ENCODE measurements at places on chromosomes 4 and X.

- DNase-seq = no peak
These were observed 15.2 kb upstream of the CXCL2 start for GRCh38 chr4:74114234-74114633.

DNA sequence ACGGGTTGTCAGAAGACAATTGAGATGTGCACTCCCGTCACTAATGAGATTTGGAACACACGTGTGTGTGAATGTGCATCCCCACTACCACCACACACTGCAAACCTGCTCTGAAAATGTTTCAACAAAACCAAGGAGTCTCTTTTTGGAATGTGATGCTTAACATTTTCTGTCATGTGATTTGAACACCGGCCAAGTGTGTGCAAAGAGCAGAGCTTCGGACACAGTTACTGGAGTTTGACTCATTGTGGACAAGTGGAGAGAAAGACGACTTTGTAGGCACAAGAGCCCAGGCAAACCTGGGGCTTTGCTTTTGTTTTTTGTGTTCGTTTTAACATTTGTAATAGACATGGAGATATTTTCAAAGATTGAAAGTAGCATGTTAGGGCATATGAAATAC is 49.2 kb downstream of the CCKAR start:
- DNase-seq = no peak

- no peak for DNase-seq
These were observed 108.2 kb upstream of the SORBS2 start for GRCh38 chr4:185920171-185920570.

- no peak for DNase-seq
These were observed 32.4 kb downstream of the OCRL start for GRCh38 chrX:129572422-129572821.

- DNase-seq = no peak
These were observed 143.6 kb downstream of the ZAR1 start for GRCh38 chr4:48633657-48634056.

- DNase-seq = no peak
These were observed 88.1 kb upstream of the PLAC1 start for GRCh38 chrX:134746410-134746785.

- DNase-seq = no peak
These were observed 43.3 kb upstream of the SLC39A8 start for GRCh38 chr4:102388611-102389010.

DNA sequence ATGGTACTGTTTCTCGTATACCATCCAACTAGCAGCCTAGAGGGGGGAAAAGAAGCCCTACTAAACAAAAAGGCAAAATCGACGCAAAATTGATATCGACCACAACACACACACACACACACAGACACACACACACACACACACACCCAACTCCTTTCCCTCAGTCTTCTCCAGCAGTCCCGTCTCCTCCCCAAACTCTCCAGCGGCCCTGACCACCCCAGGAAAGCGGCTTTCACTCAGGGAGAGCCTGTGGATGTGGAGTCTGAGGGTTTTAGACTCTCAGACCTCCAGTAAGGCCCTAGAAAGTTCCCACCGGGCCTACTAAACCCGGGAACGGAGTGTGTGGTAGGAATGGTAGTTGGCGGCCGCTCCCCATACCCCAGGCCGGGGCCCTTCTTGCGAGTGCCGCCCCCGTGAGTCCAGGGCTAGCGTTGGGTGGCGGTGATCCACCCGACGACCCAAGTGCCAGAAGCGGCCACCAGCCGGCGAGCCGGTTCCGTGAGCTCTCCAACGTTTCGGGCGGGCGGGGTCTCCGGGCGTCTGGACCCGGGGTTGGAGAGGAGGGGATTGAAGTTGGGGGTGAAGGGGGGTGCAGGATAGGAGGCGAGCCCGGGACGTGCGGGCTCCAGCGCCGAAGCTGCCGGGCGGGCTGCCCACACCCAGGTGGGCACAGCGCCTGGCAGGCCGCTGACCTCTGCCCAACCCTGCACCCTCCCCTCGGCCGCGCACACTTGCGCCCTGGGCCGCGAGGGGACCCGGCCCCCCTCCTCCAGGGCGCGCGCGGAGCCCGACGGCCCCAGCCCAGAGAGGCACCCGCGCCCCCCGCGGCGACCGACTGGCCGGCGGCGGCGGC is 13.7 kb downstream of the ARX start:
- DNase-seq = no peak

- DNase-seq = no peak
These were observed 54.4 kb downstream of the FAM53A start for GRCh38 chr4:1629699-1630083.

DNA sequence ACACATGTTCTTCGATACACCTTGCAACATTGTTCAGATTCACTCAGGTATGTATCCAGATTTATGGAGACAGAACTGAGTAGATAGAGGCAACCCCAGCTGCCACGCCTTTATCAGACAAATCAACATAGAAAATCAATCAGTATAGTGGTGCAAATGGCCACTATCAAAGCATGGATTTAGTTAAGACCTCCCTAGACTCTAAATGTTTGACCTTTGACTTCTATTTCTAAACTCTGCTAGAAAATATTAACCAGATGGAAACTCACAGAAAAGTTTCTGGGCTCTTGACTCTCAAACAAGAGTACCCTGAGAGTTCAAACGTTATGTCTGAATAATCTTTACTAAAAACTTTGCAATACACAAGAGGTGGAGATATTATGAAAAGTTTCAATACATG is 411.5 kb downstream of the IQCM start:
- no peak for DNase-seq

DNA sequence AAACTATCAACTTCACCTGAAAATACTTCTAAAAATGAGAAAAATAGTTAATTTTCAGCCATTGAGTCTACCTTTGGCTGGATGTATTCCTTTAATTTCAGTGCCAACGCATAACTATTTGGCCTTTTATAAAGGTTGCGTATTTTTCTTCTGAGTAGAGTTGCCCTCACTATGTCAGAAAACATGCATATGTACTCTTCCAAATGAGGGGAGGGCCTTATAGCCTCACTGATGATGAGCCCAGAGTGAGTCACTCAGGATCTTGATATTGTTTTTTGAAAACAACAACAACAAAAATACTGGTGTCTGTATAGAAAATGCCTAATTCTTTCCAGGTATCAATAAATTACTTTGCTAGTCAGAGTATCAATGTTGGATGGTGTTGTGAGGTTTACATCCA is 349.3 kb downstream of the FBXO8 start:
- DNase-seq = no peak

- no peak for DNase-seq
These were observed 28.1 kb downstream of the SLC30A9 start for GRCh38 chr4:42018451-42018850.

DNA sequence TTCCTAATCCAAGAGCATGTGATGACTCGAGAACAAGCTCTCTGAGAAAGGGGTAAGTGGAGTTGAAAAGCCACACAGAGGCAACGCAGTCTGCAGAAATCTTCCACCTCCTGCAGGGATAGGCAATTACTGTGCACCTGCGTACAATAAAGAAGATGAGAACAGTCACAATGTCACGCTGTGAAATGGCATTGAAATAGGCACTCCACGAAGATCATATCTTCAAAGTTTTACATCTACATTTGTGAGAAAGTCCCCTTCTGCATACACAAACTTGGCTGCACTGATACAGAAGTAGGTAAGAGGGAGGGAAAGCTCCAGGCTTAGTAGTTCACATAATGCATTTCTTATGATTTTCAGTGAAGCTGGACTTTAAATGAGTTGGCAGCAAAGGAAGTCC is 27.1 kb downstream of the DDX60L start:
- no peak for DNase-seq

DNA sequence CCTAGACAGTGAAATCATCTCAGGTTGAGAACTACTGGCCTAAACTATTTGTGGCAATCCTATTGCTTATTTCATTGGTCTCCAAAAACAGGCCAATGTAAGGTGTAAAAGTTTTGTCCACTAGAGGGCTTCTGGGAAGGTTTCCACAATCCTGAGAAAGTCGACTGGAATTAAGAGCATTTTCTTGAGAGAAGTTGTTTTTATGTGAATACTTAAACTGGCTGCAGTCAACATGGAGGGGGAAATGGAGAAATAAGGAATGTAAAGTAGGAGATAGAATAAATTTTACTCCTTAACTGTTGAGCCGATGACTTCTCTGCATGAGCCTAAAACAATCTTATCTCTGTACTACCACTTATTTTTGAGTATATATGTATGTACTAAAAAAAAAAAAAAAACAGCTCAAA is 11.0 kb upstream of the EIF4E start:
- no peak for DNase-seq

DNA sequence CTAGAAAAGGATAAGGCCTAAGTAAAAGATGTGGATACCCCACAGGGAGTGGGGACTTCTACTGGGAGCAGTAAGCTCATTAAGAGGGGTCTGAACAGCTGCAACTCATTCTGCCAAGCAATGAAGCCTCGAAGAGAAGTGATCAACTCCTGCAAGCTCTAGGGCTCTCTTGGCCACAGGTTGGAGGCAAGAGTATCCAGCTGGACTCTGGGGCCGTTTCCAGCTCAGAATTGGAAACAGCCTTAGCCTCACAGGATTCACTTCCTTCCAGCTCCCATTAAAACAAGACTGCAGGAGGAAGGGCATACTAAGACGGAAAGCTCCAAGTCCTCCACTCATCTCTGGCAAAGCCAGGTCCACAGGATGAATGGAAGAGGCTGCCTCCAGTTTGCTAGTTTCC is 126.3 kb downstream of the ATG4A start:
- DNase-seq = no peak

GRCh38 chr4:48478273-48478672 is 4.9 kb upstream of the SLC10A4 start:
- DNase-seq = no peak
